GM13976 (cell line): ENCODE measurements at places on chromosomes 7 and 10.

DNA sequence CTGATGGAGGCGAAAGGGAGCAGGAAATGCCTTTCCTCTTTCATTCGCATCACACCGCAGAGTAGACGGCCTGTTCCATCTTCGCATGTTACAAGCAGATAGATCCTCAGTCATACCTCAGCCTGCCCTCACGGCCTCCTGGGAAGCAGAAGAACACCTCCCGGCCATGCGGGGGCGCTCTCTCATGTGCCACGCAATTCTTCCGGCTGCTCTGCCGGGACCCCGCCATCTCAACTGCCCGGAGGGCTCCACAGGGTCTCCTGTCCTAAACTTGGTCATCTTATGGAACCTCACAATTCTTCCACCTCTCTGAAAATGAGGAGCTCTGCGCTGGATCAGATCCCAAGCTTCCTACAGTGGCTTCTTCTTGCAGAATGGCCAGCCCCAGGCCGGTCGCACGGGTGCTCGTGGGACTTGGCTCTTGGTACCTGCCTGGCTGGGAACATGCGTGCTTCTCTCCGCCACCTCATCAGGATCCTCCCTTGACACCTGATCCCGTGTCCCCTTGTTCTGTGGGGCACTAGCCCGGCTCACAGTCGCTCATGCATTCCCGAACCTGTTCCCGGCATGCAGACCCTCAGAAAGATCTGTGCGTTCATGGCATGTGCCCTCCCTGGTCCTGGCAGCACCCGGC lies 262.8 kb upstream of the SHH start:
- no peak for DNase-seq

DNA sequence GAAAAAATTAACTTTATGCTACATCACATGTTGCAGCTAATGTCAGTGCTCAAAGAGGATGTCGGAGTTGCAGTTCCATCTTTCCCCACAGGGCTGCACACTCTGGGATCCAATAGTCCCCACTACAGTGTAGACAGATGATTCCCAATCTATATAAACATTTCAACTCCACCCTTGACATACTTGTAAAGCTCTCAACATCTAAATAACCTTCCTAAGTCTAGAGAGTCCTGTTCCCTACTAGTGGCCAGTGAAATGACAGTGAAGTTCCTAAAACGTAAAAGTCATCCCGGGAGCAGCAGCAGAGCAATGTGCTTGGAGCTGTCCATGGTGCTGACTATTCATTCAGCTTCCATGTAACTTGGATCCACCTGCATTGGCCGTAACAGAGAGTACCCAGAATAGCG lies 145.1 kb downstream of the GRM8 start:
- DNase-seq: peak; percentile 37

DNA sequence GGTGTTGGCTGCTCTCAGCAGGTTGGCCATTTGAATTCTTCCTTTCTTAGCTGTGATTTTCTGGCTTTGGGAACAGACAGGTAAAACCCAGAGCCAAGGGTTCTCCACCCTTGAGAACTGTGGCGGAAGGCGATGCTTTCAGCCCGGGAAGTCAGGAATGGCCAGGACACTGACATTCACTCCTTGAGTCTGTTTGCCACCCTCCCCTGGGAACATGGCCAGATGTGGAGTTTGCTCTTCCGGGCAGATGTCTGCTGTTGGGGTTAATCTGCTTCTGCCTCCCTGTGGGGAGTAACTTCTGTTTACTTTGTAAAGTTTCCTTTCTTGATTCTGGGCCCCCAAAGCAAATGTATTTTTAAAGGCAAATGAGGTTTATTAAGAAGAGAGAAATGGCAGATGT lies 17.7 kb downstream of the GATA3 start:
- no peak for DNase-seq

GRCh38 chr10:131649617-131650016 lies 251.2 kb upstream of the PPP2R2D start:
- DNase-seq: no peak

GRCh38 chr10:71627956-71628355 lies 91.6 kb downstream of the C10orf105 start:
- DNase-seq: no peak

DNA sequence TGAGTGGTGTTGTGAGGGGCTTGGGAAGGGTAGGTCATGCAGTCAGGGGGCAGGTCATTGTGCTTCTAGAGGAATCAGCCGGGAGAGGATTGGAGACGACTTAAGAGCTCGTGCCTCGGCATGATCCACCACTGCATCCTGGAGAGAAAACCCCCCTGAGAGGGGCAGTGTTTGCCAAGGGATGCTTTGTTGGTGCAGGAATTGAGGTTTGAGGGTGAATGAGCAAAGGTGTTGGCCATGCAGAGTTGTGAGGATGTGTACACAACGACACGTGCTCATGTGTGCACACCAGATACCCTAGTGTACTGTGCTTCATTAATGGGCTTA lies 85.6 kb upstream of the ANLN start:
- DNase-seq: no peak
